T-cell (primary cell): ENCODE measurements at places on chromosomes 1 and 21. TPM values are rescaled to one million over a fixed set of nuclear protein-coding genes. Genes with fewer than 3 reads are reported as not detected.

Gene MAGI3
- total RNA-seq, result 5.6 TPM

Gene AMY1B
- total RNA-seq, result not detected

Gene TACSTD2
- 0.25 TPM for total RNA-seq

Gene PDPN
- total RNA-seq, result not detected

Gene C8A
- not detected for total RNA-seq

Gene KMO
- 1.1 TPM for total RNA-seq

Gene RAB3B
- total RNA-seq, result 0.02 TPM
